AG08396 (cell line): ENCODE measurements at places on chromosomes 5 and 9.

GRCh38 chr9:107410420-107410819, 79.1 kb downstream of the KLF4 start:
- no peak for DNase-seq

GRCh38 chr9:2838371-2839000, 5.4 kb downstream of the PUM3 start:
- no peak for DNase-seq

DNA sequence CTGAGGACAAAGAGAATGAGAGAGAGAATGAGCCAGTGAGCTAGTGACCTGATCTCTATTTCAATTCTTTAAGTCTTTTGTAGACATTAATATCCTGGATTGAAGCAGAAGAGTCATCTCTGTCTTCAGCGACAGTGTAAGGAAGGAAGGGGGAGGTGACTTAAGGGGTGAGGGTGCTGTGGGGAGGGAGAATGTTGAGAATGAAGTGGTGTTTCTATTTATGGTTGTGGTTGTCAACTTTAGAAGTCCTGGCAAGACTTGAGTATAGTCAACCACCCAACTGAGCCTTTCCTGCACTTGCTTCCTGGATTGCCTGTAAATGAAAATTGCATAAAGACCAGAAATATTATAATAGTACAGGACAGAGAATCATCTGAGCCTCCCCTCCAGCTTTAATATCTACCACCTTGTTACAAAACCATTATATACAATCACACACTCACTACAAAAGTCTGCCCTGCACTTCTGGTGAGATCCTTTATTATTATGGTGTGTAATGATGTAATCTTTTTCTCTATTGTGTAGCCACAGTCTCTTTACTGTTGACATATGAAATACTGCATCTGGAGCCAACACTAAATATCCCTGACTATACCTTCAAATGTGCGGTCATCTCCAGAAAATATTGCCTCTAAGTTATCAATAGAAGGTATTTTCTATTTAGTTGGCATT, 91.7 kb downstream of the NTRK2 start:
- DNase-seq, result no peak

DNA sequence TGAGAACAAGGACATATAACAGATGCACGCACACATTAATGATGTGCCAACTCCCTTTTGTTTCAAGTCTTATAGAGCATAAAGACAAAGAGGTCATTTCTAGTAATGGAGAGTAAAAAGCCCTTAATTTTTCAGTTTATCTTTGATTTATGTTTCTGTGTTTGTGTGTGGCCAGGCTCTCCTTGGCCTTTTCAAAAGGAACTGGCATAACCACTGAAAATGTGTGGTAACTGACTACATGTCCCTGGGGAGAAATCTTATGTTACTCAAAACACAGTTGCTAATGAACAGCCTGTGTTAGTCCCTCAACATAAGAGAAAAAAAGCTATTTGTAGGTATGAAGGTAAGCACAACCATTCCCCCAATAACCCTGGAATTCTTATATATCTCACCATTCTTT, 47.6 kb upstream of the SHOC1 start:
- DNase-seq, result no peak

- peak; percentile 64 for DNase-seq
Observed at GRCh38 chr5:155728146-155728856, 598.7 kb upstream of the SGCD start.
